SIG-M5 (cell line): ENCODE measurements at places on chromosomes 4 and X.

DNA sequence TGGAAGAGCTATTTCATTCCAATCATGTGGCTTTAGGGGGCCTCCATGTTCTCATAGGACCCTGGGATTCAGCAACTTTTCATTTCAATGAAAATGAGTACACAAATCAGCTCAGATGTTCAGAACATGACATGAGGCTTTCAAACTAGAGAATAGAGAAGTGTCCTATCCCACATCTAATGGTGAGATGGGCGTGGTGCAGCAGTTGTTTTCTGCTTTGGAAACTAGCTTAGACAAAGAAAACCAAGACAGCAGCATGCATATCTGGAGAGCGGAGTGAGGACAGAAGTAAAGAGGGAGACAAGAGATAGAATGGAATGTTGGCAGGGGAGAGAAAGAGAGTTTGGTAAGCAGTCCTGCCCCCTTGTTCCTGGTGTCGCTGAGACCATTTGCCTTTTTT is 1009.1 kb upstream of the IGFBP7 start:
- DNase-seq, result no peak

DNA sequence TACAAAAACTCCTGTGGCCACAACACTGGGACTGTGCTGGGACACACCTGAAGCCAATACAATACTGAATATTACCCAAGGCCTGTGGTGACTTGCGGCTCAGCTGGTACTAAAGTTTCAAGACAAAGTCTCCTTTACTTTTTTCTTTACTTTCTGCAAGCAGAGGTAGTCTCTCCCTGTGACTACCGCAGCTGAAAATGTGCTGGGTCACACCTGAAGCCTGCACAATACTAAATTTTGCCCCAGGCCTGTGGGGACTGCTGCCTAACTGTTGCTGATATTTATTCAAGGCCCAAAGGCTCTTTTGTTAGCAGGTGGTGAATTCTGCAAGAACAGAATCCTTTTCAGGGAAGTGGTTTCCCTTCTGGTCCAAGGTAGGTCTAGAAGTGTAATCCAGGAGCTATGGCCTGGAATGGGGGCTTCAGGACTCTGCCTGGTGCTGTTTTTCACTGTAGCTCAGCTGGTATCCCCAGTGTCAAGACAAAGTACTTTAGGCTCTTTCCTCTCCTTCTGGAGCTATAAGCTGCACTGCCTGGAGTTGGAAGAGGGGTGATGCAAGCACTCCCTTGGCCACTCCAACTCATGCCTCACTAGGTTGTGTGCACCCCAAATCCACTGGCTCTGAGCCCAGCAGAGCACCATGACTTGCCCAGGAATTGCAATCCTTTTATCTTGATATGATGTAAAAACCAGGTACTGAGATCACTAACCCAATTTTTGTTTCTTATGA is 489.4 kb downstream of the TECRL start:
- DNase-seq, result no peak

GRCh38 chr4:37742149-37742548 is 56.0 kb upstream of the RELL1 start:
- no peak for DNase-seq

GRCh38 chr4:38979081-38979480 is 53.1 kb downstream of the TMEM156 start:
- no peak for DNase-seq

- DNase-seq, result no peak
These were observed 35.2 kb upstream of the AMBN start for GRCh38 chr4:70556856-70557255.

GRCh38 chr4:161663844-161664243 is 500.0 kb downstream of the FSTL5 start:
- DNase-seq, result no peak

GRCh38 chrX:152810403-152810802 is 20.2 kb downstream of the CETN2 start:
- DNase-seq, result no peak

- DNase-seq, result no peak
These were observed 189.9 kb downstream of the STPG2 start for GRCh38 chr4:97953171-97953941.

- no peak for DNase-seq
These were observed 1.1 kb downstream of the BMPR1B start for GRCh38 chr4:94758700-94759399.

DNA sequence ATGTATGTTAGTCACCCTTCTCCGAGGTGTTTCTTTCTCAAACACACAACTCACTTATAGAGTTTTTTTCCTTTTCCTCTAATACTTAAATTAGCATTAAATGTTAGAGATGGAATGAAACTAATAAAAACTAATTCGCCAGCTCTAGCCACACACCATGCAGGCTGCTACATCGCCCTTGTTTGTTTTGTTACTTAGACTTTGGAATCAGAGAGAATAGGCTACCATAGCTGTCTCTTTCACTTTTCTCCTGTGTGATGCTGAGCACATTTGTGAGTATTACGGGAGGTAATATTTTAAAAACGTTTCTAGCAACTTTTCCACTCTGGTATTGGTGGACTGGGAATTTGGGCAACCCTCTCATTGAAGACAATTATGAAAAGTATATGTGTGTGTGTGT is 43.5 kb downstream of the ESX1 start:
- no peak for DNase-seq

DNA sequence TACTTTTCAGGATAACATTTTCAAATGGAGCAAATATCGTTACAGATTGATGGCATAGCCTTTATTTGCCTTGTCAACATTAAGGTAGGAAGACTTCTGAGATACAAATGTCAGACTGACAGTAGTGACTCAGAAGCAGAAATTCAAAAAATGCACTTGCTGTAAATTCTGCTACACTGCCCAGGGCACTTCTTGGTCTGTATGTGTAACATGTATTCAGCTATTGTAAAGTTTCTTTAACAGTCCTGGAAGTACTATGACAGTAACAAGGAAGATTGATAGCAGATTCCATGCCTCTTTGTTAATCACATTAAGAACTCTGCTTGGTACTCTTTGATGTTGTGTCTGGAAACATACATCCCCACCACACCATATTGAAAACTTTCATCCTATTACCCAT is 69.6 kb upstream of the PCDH18 start:
- no peak for DNase-seq

DNA sequence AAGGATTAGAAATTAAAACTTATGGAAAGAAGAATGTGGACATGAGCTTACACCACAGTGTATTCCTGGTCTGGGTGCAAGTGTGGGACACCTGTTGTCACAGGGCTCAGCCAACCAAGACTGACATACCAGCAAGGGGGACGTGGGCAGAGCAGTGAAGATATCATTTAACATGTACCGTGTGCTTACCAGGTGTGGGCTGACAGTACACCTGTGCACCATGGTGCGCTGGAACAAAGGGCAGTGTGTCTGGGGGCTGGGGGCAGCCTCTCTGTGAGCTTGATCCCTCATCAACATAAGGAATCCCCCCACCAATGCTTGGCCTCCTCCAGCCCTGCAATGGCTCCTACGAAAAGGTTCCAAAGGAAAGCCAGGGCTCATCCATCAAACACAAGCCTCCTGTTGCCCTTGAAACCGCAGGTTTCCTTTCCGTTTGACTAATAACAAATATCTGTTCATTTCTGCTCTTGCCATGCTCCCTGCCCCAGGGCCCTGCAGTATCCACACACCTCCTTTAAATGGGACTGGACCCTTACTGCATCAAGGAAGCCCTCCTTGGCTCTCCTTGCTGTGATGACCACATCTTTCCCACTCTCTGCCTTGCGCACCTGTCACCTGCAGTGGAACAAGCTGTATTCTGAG is 16.7 kb downstream of the EVC2 start:
- no peak for DNase-seq

DNA sequence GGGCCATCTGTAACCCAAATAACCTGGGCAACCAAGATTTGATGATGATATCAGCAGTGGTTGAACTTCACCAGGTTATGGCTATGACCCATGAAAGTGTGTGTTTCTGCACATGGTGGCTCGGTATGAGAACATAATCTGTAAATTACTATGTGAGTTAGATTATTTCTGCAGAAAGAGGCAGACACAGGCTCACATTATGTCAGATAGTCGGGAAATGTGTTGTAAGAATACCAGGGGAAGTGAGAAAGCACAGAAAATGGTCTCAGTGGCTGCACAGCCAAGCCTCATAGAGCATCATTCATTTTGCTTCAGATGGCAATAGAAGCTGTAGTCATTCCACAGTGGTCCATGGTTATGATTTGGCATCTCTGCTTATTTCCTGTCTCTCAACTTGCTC is 63.0 kb upstream of the RBPJ start:
- DNase-seq, result no peak

- no peak for DNase-seq
These were observed 61.2 kb downstream of the CPE start for GRCh38 chr4:165439981-165440380.

DNA sequence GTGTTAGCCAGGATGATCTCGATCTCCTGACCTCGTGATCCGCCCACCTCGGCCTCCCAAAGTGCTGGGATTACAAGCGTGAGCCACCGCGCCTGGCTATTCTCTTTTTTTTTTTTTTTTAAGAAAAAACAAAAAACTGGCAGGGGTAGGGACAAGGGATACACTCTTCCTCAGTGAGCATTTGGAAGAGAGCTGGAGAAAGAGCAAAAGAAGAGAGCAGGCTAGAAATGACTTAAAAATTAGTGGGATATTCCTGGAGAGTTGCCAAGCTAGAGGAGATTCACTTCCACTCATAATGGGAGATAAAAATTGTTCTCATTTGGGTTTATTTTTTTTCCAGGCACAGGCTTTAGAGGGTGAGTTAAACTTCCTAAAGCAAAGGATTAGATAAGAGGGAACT is 140.0 kb upstream of the SCML1 start:
- DNase-seq, result no peak

- DNase-seq, result no peak
These were observed 135.8 kb upstream of the ATP6AP2 start for GRCh38 chrX:40444798-40445496.

DNA sequence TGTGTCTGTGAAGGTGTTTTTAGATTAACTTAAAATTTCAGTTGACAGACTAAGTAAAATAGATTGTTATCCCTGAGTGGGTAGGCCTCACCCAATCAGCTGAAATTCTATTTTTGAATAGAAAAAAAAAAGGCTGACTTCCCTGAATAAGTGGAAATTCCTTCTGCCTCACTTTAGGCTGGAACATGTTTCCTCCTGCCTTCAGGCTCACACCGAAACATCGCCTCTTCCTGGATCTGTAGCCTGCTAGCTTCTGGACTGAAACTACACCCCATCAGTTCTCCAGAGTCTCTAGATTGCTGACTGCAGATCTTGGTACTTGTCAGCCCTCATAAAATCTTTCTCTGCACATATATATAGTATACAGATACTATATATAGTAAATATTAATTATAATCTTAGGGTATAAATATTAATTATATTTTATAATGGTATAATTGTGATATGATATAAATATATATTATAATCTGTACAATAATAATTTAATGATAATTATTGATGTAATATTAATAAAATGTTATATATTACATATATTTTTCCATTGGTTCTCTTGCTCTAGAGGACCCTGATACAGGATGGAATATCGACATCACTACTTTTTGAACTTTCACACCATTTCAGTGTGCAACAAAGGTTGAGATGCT is 13.7 kb upstream of the SLIT2 start:
- no peak for DNase-seq

DNA sequence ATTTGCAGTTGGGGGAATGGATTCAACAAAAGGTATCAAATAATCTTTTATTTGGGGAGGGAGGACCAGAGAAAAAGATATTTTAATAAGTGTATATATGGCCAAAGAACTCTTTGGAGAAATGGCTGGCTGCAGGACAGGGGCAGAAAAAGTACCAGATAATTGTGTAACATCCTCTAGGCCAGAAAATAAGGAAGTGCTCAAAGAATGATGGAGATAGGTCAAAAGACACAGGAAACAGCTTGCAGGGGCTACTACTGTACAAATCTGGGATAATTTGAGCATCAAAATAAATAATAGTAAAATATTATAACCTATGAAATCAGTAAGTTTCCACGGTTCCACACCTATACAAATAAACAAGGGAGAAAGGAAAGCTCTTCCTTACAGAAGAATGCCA is 34.8 kb downstream of the KLHL5 start:
- no peak for DNase-seq

DNA sequence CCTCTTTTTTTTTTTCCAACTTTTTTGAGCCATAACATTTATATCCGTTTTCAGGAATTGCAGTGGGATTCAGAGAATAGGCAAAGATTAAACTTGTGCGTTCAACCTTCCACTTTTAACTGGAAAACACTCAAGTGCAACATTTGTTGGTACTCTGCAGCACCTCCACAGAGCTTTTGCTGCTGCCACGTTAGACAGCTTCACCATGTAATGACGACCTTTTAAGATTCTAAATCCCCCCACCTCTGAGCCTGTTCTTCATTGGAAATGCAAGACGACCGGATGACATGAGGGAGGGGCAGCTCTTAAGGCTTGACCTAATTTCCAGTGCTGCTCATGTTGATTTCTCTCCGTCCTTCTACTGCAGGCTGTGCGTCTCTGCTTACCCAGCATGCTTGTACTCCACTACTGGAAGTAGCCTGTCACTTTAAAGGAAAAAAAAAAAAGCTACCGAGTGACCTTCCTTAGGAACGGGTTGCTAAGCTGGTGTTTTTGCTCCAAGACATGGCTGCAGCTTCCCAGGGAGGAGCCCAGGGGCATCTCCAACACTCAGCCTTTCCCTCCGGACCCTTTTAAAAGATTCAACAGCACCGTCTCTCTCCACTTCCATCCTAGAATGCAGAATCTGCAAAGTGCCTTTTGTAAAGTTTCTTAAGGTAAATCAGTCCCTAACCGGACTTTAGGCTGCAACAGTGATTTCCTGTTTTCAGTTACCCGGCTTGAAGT is at the start of gene CC2D2A:
Gene CC2D2A (plus strand): TSS at position 481 of the 726 bp plus-strand sequence. CDS start 6,051 bp downstream, outside the sequence.
- DNase-seq, result no peak

DNA sequence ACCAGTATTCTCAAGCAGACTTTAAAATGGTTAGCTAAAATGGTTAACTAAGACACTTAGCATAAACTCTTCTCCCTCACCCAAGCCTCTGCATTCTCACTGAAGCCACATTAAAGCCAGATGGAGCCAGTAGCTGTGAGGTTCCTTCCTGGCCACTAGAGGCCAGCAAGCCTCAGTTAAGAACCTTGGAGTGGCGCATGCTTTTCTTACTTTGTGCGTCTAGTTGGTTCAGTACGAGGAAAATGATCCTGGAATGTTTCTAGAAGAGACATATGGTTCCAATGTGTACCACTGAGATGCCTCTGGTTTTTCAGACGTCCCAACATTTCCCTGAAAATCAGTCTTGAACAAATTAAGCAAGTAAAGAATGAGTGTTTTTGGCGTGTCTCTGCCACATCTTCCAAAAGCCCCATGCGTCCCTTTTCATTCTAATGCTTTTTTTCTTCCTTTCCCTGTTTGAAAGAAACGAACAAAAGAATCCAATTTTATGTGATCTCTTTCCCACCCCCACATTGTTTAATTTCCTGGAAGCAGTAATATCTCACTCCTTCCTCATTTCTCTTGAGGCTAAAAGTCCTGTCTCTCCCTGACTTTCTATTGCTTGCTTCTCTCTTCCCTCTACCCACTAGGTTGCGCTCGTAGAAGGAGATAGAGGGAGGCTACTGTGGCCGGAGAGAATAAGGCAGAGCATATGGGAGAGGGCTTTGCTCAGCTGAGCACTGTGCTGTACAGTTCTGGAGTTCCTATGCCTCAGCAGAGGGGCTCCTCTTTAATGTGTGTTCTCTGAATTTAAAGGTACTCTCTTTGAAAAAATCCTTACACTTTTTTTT is 82.9 kb upstream of the TAB3 start:
- no peak for DNase-seq

GRCh38 chrX:155766321-155766720 is 114.8 kb upstream of the VAMP7 start:
- no peak for DNase-seq

GRCh38 chrX:122046815-122047214 is 999.4 kb downstream of the GLUD2 start:
- no peak for DNase-seq

- no peak for DNase-seq
These were observed 548 bp downstream of the NEUROG2 start for GRCh38 chr4:112515198-112516065.
